Mesenteric fat pad (tissue), 1 donor: ENCODE measurements at places on chromosomes 11 and 22. TPM values are rescaled to one million over a fixed set of nuclear protein-coding genes. Genes with fewer than 3 reads are reported as not detected.

Gene DGAT2
- total RNA-seq: 337 TPM

Gene TMEM191B
- total RNA-seq: 0.84 TPM

Gene SSTR3
- total RNA-seq: not detected

Gene FREY1
- total RNA-seq: 1.4 TPM

Gene SLC22A25
- total RNA-seq: not detected

Gene FAM83F
- total RNA-seq: 0.87 TPM

Gene TCN2
- 46.5 TPM for total RNA-seq

DNA sequence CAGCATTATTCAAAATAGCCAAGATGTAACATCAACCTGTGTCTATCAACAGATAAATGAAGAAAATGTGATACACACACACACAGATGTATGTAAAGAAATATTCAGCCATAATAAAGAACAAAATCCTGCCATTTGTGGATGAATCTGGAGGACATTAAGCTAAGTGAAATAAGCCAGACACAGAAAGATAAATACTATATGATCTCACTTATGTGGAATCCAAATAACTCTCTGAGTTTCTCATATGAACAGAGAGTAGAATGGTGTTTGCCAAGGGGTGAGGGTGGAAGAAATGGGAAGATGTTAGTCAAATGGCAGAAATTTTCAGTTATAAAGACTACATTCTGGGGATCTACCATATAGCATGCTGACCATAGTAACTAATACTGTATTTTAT is 224.2 kb downstream of the GUCY1A2 start:
- DNase-seq: no peak

DNA sequence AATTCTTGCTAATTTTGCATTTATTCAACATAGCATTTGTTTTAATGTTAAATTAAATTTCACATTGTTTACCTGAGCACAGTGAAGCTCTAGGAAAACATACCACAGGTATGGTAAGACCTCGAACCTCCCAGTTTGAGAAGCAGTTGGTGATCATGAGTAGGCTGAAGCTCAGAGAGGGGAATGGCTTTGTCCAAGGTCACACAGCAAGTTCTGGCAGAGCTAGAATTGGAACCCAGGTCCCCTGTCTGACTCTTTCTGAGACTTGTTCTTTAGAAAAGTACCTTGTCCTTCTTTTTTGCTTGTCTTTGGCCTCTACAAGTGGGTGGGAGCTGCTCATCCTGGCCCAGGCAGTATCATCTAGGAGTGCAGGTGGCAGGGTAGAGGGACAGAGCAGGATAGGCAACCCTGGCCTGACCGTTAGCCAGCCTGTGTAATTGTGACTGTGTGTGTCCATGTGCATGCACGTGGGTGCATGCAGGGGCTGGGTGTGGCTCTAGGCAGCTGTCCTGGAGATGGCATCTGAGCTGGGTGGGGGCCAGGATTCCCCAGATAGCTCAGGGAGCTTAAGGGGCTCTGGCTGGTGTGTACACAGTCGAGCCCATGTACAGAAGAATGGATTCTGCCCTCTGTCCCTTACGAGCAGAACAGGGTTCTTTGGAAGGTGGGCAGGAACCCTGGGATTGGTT is 21.6 kb downstream of the PHLDB1 start:
- no peak for DNase-seq

DNA sequence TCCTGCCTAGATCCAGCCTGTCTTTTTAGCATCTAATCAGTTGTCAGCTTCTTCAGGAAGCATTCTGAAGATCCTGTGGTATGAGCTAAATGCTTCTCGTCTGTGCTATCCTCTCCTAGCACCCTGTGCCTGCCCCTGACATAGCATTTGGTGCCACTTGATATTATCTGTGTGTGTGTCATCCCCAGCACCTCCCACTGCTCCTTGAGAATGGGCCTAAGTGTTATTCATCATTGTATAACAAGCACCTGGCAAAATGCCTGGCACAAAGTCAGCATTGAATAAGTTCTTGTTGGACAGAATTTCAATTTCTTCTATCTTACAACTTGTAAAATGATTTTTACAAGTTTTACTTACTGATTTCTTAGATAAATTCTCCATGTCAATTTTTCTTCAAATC is 28.1 kb upstream of the OLFML1 start:
- DNase-seq: no peak

GRCh38 chr11:90326647-90327046 is 103.8 kb upstream of the CHORDC1 start:
- no peak for DNase-seq

DNA sequence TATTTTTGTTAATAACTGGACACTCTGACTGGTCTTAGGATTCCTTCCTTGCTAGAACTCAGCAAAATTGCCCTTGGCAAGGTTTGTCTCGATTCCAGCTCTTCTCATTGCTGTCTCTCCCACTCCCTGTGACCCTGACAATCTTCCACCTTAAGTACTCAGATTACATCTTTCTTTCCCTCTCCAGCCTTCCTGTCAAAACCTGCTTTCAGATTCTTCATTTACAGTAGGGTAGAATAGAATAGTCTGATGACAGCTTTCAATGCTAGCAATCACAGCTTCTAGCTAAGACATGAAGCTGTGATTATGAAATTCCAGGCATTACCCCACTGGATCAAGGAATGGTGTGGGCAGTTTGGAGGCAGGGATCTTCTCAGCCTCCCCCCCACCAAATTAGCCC is 39.2 kb upstream of the LMO2 start:
- DNase-seq: no peak

DNA sequence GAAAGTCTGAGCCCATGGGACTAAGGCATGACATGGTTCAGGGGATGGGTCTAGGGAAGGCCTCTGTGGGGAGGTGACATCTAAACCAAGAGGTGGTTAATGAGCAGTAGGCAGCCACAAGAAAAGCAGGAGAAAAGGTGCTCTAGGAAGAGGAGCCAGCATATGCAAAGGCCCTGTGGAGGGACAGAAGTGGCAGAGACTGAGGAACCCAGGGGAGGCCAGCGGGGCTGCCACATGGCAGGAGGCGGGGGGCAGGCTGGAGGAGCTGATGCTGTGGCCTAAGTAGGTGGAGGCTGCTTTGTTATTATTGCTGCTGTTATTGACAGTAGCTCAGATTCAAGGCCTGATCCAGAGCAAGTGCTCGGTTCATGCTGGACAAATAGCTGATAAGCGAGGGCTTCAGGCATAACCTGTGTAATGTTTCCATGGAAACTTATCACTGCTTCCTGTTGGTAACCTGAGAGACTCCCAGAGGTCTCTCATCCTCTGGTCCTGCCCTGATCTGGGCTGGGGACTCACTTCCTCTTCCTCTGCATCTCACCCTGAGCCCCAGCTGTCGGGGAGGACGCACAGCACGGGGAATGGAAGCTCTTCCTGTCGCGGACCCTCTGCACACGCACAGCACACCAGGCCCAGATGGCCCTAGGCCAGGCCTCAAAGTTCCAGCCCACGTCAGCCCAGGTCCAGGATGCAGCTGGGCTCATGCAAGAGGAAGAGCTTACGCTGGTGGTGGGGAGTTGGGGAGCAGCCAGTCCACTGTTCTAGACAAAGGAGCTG is 75.2 kb upstream of the TP53I11 start:
- no peak for DNase-seq

DNA sequence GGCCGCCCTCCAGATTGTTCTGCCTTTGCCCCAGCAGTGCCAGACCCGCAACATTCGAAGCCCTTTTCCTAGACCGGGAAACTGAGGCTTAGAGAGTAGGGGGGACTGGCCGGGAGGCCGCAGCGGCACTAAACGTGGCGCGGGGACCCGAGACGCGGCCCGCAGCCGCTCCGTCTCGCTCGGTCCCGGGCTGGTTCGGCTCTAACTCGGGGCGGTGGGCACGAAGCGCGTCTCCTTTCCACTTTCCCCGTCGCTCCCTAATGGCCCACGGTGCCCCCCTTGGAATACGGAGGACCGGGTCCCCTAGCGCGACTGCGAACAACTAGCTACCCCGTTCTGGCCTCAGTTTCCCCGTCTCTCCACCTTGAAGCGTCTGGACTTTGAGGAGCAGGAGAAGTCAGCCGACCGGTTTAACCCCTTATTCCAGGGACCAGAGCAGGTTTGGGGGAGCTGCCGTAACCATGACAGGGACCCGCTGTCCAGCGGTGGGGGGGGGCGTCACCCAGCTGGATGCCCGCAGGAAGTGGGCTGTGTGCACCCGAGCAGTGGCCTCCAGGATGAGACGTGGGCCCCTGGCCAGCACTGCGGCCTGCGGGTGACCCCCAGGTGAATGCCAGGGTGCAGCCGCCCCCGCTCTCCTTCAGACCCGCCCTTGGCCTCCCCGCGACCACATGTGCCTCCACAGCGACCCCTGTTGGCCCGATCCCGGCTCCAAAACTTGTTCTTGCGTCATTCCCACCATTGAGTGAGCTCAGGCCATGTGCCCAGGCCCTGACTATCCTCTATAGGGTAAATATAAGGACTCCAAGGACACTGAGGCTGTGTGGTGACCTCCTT is 1.1 kb downstream of the CDC42EP1 start:
- DNase-seq: peak; percentile 96

DNA sequence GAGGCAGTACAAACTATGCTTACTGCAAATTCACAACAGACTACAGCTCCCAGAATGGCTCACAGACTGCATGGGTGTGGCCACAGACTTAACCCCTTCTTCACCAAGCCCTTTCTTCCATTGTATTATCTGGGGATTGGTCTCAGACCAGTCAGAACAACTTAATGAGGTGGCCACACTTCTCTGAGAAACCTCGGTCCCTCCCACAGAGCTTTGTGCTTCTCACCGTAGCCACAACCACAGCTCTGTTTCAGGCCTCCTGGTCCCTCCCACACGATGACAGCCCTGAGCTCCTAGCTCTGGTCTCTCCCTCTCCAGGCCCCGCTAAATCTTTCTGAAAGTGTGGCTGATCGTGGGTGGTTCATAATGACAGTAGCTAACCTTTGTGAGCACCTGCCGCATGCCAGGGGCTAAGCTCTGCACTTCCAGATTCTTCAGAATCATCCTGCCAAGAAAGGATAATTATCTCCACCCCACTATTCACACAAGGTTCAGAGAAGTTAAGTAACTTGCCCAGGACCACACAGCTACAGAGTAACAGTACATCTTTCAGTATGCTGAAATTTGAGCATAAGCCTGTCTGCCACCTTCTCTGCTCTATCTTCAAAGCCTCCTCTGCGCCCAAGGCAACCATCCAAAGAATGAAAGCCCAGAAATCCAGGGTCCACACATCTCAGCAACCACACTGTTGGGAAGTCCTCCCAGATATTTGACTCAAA is 5.4 kb downstream of the PDE2A start:
- DNase-seq: no peak

DNA sequence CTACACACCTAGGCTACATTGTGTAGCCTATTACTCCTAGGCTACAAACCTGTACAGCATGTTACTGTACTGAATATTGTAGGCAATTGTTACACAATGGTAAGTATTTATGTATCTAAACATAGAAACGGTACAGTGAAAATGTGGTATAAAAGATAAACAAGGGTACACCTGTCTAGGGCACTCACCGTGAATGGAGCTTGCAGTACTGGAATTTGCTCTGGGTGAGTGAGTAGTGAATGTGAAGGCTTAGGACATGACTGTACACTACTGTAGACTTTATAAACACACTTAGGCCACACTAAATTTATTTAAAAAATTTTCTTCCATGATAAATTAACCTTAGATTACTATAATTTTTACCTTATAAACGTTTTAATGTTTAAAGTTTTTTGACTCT is 171.7 kb upstream of the NCAM1 start:
- no peak for DNase-seq

DNA sequence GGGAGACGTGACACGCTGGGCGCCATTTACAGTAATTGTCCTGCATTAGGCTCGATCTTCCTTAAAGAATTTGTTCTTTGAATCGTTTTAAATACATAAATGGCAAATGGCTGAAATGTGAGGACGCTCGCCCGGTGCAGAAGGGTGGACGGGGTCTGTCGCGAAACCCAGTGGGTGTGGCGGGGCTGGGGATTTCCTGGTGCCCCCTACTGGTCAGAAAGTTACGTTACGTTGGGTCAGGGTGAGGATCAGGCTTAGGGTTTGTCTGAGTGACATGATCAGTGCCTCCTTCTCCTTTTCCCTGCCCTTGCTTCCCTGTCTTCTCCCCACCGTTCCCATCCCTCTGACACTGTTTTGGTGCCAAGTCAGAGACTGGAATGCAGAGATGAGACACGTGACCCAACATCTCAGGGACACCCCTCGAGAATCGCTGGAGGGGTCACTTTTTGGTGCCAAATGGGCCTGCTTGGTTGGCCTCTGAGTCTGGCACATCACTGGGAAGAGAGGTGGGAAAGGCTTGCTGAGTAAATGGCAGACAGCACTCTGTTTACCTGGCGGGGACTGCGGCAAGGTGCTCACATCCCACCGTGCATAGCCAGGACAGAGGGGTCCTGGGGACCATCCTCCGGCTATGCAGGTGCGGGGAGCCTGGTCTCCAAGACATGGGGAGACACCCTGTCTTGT is 1107.6 kb downstream of the BRD1 start:
- DNase-seq: no peak

DNA sequence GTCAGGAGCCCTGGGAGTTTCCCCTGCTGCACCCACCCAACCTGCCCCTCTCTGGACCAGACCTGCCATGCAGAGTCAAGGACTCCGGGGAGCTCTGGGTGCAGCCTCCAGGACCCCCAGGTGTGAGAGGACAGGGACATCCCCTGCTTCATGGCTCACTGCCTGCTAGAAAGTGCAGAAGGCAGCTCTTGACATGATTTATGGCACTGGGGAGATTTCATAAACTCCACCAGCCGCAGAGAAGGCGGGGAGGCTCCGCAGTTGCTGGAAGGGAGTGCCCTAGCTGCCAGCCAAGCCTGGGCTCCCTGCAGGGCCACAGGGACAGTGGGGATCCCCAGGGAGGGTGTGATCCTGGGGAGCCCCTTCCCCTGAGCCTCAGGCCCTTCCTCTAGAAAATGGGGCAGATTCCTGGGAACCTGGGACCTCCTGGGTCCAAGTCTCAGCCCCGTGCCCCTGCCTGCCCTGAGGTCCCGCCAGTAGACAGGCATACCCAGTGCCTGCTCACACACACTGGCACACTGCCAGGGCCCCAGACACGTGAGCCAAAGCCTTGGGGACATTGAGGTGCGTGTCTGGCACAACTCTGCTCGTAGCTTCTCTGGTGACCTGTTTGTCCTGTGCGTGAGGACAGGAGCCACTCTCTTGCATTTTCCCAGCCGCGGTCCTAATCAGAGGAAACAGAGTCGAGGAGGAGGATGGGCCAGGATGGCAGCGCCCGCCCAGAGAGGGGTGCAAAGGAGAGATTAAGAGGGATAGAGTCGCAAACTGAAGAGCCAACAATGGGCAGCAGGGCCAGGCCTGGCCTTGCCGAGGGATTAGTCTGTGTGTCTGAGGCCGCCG is 13.8 kb downstream of the CABP7 start:
- no peak for DNase-seq

DNA sequence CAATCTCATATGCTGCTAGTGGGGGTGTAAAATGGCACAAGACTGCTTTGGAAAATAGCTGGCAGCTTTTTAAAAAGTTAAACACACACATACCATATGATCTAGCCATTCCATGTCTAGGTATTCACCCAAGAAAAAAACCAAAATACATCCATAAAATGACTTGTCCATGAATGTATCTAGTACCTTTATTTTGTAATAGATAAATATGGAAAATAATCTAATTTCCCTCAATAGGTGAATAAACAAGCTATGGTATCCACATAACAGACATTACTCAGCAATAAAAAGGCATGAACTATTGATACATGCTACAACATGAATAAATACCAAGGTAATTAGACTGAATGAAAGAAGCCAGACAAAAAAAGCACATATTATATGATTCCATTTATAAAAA is 22.9 kb downstream of the RNF141 start:
- DNase-seq: no peak
